ENCODE measurements at places on chromosomes 6 and 20. TPM values are rescaled to one million over a fixed set of nuclear protein-coding genes. Genes with fewer than 3 reads are reported as not detected.

The C6orf141 gene
- total RNA-seq: 5.7 TPM

The MICB gene
- 3.4 TPM for total RNA-seq

The BMP6 gene
- 1.3 TPM for total RNA-seq

The SRSF6 gene
- 72.0 TPM for total RNA-seq

The SLC32A1 gene
- not detected for total RNA-seq

The GNL1 gene
- 41.1 TPM for total RNA-seq

The HLA-B gene
- 84.2 TPM for total RNA-seq

The TRAPPC3L gene
- total RNA-seq: not detected

The CNPY3 gene
- 23.2 TPM for total RNA-seq

The SALL4 gene
- 0.36 TPM for total RNA-seq

The GTSF1L gene
- total RNA-seq: not detected

The RBM24 gene
- 1.9 TPM for total RNA-seq

The HLA-DQB1 gene
- total RNA-seq: not detected

The TPX2 gene
- 6.2 TPM for total RNA-seq

The RHAG gene
- not detected for total RNA-seq

All from fibroblast of the aortic adventitia (primary cell).